ENCODE measurements at places on chromosomes 13 and 19. TPM values are rescaled to one million over a fixed set of nuclear protein-coding genes. Genes with fewer than 3 reads are reported as not detected.

The KRTDAP gene
- total RNA-seq: not detected

The TNNI3 gene
- 4.4 TPM for total RNA-seq

- DNase-seq: no peak
These were observed 1.0 kb downstream of the KLF1 start for GRCh38 chr19:12885749-12886650.

The TNNT1 gene
- total RNA-seq: 1.5 TPM

GRCh38 chr13:104253063-104253680 is 1187.0 kb upstream of the SLC10A2 start:
- DNase-seq: peak; percentile 4

GRCh38 chr13:65638572-65639168 is 1591.5 kb downstream of the PCDH9 start:
- no peak for DNase-seq

GRCh38 chr13:32115066-32115465 is 83.5 kb downstream of the FRY start:
- no peak for DNase-seq

The SULT2A1 gene
- 0.15 TPM for total RNA-seq

The PSMD8 gene
- total RNA-seq: 134 TPM

- no peak for DNase-seq
These were observed 61.9 kb downstream of the SPACA7 start for GRCh38 chr13:112438094-112438493.

DNA sequence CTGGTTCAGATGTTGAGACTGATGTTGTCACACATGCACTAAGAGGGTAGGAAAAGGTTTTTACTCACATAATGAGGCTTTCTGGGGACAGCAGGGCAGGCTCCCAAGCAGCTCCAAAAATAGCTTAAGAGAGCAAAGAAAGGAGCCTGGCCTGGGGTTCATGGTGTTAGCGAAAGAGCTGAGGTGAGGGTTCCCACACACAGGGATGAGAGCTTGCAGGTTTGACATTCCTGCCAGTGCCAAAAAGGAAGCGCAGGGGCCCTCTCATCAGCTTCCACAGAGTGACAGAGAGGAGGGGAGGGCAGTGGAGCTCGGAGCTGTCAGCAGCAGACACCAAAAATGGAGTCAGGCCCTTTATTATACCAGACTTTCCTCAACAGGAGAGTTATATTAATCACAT is 65.5 kb upstream of the FAM216B start:
- no peak for DNase-seq

GRCh38 chr19:41696402-41697197 is 8.5 kb upstream of the CEACAM7 start:
- DNase-seq: peak; percentile 2

DNA sequence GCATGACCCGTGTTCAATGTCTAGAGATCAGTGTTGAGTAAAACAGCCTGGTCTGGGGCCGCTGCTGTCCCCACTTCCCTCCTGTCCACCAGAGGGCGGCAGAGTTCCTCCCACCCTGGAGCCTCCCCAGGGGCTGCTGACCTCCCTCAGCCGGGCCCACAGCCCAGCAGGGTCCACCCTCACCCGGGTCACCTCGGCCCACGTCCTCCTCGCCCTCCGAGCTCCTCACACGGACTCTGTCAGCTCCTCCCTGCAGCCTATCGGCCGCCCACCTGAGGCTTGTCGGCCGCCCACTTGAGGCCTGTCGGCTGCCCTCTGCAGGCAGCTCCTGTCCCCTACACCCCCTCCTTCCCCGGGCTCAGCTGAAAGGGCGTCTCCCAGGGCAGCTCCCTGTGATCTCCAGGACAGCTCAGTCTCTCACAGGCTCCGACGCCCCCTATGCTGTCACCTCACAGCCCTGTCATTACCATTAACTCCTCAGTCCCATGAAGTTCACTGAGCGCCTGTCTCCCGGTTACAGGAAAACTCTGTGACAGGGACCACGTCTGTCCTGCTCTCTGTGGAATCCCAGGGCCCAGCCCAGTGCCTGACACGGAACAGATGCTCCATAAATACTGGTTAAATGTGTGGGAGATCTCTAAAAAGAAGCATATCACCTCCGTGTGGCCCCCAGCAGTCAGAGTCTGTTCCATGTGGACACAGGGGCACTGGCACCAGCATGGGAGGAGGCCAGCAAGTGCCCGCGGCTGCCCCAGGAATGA is 1.5 kb upstream of the CEACAM5 start:
- peak; percentile 17 for DNase-seq

DNA sequence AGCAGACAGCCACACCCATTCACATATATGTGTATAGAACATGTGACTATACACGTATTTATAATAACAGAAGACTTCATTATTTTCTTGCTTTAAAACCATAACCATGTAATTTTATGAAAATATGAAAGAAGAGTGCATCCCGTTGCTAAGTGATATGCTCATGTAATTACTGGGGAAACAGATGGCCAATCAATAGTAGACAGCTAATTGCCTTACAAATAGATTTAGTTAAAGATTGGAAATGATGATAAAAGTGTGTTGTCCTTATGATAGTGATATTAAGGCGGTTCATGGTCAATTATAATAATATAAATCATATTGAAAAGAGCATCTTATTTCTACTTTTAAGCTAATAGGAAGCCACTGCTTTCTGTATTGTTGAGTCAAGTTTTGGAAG is 95.9 kb downstream of the RFC3 start:
- DNase-seq: no peak

- peak; percentile 82 for DNase-seq
These were observed 1.2 kb upstream of the ZNF225 start for GRCh38 chr19:44111910-44112463.

The DCT gene
- 0.25 TPM for total RNA-seq

The ANGPTL8 gene
- total RNA-seq: not detected

GRCh38 chr19:1069009-1069779 is 2.2 kb downstream of the ARHGAP45 start:
- DNase-seq: no peak

GRCh38 chr13:95258619-95259194 is 42.5 kb downstream of the ABCC4 start:
- DNase-seq: peak; percentile 36

The CDX2 gene
- total RNA-seq: 0.12 TPM

- DNase-seq: peak; percentile 45
These were observed at the start of gene UBE2M for GRCh38 chr19:58558066-58558622. Gene UBE2M (minus strand): TSS chr19:58558611. CDS start chr19:58558381, 230 bp downstream.

The ZNF738 gene
- total RNA-seq: 14.4 TPM

All from lung (tissue), 17 donors.